ENCODE measurements at places on chromosomes 2 and 18.

- DNase-seq = no peak
These were observed 17.9 kb downstream of the PIAS2 start for GRCh38 chr18:46899274-46899948.

- DNase-seq = no peak
These were observed 29.7 kb downstream of the TWSG1 start for GRCh38 chr18:9364242-9364641.

DNA sequence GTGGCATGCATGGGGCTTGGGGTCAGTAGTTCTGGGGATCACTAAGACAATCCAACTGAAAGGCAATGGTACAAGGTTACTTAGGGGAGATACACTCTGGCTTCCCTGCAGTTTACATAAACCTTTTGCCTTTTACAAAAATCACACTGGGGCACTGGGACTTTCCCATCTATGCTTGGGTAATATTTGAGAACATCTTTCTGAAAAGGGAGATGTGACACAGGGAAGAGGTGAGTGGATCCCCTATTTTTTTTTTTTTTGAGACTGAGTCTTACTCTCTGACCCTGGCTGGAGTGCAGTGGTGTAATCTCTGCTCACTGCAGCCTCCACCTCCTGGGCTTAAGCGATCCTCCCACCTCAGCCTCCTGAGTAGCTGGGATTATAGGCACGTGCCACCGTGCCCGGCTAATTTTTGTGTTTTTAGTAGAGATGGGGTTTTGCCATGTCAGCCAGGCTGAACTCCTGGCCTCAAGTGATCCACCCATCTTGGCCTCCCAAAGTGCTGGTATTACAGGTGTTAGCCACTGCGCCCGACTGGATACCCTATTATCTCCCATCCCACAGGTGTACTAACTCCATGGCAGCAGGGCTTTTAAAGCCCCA, 82.8 kb upstream of the DNMT3A start:
- no peak for DNase-seq

GRCh38 chr2:140842110-140842509, 1288.7 kb downstream of the LRP1B start:
- DNase-seq = no peak

- peak; percentile 46 for DNase-seq
These were observed 255.6 kb upstream of the OSR1 start for GRCh38 chr2:19614066-19614465.

DNA sequence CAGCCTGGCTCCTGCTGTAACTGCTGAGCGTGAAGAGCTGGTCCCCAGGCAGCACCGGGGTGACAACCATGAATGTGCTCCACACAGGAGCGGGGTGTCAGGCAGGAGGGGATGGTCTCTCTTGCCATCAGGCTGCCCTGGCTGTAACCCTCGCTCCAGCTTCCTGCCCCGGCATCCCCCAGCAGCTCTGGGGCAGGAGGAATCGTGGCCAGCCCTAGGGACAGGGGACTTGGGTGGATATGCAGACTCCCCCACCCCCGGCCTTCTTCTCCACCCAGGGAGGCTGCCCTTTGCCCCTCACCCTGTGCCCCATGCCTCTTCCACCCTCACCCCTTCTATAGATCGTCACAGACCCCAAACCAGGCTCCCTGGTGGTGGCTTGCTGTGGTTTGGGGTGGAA, 69.4 kb upstream of the SMAD7 start:
- DNase-seq = no peak

GRCh38 chr2:224927646-224928173, 114.6 kb downstream of the DOCK10 start:
- no peak for DNase-seq

GRCh38 chr18:13241083-13241892, 22.7 kb downstream of the LDLRAD4 start:
- no peak for DNase-seq

DNA sequence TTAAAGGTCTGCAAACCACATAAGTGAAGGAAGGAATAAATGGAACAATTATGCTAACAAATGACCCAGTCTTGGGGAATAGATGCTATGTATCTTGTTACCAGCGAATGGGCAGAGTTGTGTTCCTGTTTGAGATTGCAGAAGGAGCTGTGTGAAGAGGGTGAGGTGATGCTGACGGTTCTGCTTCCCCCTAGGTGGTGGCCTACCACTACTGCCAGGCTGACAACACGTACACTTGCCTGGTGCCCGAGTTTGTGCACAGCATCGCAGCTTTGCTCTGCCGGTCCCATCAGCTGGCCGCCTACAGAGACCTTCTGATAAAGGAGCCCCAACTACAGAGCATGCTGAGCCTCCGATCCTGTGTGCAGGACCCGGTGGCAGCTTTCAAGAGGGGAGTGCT, 111.7 kb downstream of the WDSUB1 start:
- no peak for DNase-seq

GRCh38 chr2:36717603-36718266, 21.2 kb downstream of the VIT start:
- DNase-seq = no peak

DNA sequence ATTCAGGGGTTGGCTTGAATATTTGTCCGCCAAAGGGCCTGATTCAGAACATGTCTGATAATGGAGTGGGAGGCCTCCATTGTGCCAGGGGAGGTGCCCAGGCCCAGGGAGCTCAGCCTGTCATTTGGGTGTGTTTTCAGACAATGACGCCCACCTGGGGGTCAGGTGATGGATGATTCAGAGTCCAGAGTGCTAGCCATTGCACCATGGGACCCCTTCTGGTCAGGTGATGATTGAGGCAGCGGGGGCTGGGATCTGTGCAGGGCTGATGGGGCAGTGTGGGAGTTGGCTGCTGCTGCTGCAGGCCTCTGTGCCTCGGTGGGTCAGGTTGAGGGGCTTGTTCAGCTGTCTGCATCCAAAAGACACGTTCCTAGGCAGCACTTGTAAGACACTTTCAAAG, 8.3 kb upstream of the ARHGEF4 start:
- DNase-seq = no peak

- DNase-seq = no peak
These were observed 66.8 kb downstream of the GRB14 start for GRCh38 chr2:164554487-164554886.

DNA sequence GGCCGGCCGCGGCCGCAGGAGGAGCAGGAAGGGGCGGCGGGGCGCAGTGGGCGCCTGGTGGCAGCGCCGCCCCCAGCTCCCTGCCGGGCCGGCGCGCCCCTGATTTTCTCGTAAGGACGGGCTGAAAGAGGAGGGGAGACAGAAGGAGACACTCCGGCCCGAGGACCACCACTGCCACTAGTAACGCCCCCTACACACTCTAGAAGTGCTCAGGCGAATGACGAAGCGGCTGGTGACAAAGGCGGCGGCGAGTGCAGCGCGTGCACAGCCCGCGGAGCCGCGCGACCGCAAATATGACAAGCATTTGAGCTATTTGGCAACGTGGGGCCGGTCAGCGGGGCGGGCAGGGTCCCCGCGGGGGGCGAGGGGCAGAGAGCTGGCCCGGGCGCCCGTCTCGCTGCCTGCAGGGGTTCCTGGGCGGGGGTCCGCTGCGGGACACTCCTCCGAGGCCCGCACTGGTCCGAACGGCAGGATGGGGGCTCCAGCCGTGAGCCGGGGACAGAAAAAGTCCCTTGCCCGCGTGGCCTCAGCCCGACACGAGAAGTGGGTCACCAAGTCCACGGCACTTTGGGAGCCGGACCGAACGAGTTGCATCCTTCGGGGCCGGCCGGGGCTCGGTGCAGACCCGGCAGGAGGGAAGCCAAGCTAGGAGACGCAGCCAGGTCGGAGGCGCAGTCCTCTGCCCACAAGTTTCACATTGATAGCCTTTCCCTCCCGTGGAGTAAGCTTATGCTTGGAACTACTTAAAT, 524 bp upstream of the SERTAD2 start:
- DNase-seq = peak; percentile 89

DNA sequence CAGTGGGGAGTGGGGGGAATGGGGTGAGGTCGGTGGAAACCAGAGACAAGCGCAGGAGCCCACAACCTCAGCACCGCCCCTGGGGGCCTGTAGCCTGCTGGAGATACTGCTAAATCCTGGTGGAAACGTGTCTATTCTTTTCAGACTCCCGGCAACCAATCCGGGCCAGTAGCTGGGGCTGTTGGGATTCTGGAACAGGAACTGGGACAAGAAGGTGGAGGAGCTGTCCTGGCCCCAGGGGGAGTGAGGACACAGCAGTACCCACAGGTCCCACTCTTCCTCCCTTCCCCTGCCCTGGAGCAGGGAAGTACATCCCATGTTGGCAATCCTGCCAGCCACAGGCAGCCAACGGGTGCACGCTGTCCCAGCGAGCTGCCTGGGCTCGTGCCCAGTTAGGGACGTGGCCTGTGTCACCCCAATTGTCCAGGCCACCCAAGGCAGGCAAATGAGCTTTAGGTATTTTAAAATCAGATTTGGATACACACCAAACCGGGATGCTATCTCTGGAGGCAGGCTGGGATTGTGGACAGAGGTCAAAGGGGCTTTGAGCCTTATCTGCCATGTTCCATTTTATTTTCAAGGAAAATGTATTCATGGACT, 51.8 kb downstream of the HS1BP3 start:
- DNase-seq = no peak

GRCh38 chr2:86292571-86293515, 44.6 kb downstream of the REEP1 start:
- no peak for DNase-seq

GRCh38 chr2:68122680-68122964, 35.1 kb upstream of the PNO1 start:
- no peak for DNase-seq

DNA sequence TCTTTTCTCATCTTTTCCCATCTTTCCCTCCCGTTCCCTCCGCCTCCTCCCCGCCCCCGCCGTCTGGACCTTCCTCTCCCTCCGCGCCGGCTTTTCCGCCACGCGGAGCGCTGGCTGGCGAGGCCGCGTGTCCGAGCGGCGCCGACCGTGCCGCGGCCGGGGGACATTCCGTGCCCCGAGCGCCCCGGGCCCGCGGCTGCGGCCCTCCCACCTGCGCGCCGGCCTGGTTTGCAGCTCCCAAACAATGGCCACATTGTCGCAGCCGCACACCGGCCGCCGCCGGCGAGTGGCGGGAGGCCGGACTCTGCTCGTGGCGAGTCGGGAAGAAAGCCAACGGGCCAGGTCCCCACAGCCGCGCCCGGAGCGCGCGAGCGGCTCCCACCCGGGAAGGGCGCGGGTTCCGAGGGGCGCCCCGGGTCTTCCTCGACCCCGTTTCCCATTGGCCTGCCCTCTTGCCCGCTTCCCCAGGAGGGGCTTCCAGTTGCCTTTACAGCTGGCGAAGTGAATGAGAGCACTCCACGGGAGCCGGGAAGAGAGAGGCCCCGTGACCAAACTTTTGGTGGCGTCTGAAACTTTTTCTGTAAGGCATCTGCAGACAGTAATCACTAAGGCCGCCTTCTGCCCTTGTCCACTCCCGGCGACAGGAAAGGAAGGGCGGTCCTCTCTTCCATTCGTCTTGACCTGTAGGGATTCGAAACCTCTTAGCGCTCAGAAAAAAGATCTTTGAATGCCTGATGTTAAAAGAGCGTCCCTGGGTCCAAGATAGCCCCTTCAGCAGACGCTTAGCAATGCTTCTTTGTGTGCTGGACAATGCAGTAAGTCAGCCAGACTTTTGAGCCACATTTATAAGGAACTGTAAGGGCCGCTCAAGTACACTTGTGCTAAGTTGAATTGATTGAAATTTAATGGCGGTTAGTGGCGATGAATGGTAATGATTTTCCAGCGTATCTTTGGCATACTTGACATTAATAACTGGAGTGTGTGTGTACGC, 6.2 kb downstream of the GLI2 start:
- DNase-seq = peak; percentile 71

DNA sequence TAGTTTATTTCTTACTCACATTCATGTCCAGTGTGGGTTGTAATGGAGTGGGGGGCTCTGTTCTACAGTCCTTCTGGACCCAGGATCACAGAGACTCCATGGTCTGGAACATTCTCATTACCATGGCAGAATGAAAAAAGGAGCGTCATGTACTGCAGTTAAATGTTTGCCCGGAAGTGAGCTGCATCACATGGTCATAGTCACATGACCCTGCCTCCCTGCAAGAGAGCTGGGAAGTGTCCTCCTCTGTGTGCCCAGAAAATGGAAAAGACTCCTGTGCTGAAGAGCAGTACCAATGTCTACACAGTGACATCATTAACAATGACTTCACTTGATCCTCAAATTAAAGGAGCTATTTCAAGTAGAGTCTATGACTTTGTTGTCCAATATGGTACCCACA, 74.0 kb upstream of the ZBTB14 start:
- no peak for DNase-seq

DNA sequence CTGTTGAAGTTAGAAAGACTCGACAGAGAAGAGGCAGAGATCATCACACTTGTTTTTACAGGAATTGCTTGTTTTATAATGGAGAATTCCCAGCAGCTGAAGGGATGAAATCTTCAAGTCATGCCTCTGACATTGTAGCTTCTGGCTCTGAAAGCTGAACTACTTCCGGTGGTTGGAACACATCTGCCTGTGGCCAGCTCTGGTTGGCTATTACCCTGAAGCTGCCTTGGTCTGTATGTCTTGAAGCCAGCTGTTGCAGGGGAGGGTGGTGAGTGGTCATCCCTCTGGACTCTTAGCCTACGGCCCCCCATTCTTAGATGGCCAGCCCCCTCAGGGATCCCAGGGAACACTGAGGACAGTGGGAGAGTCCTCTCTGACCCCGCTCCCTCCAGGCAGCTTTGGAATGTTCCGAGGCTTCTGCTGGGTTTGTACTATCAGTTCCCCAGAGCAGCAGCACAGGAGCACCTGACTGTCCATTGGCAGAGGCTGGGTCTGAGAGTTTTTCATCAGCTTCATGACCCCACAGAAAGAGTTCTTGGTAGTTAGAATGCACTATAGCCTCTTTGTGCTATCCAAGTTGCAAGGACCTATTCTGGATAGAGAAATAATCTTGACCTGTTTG, 87.4 kb upstream of the CAPN13 start:
- no peak for DNase-seq

DNA sequence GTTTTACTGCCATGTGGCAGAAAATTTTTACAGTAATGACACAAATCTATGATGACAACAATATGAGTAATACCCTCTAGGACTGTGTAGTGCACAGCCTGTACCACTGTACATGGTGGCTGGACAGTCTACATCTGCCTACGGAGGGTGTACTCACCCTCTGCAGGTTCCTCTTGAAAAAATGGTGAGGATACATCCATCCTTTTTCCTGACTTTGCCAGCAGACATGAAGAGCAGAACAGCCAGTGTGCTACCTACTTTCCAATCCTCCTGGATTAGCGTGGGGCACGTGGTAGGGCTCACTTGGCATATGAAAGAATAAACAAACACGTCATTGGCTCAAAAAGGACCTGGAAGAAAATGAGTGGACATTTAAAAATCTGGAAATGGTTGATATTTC, 62.6 kb downstream of the TRPM8 start:
- no peak for DNase-seq

DNA sequence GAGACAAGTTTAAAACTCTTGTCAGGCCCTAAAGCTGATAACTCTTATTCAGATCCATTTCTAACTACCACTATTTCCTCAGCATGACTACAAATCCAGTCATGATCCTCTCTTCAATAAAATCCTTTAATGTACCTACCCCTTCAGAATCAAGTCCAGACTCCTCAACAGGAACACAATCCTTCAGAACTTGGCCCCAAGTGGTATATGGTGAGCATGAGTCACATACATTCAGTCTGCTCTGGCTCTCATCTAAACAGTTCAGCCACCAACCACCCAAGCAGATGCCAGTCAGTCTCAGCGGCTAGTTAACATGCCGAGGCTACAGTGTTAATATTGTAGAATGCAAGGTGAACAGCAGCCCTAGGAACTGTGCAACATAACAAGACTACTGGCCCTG, 9.7 kb downstream of the LMAN2L start:
- peak; percentile 30 for DNase-seq
